Keratinocyte (primary cell): ENCODE measurements at places on chromosomes 3 and 15. TPM values are rescaled to one million over a fixed set of nuclear protein-coding genes. Genes with fewer than 3 reads are reported as not detected.

DNA sequence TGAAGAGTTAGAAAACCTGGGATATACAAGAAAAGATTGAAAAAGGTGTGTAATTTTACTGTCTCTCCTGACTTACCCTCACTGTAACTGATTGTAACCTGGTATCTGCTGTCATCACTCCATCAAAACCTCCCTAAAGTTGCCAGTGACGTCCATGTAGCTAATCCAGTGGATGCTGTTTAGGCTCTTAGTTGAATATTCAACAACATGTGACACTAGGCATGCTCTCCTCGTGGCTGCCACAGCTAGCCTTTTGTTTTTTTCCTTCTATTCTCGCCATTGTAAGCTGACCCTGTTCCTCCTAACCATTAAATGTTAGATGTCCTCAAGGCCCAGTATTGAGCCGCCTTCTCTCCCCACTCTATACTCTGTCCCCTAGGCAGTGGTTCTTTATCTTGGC lies 41.6 kb downstream of the GADL1 start:
- no peak for DNase-seq

ADIPOQ gene
- not detected in 3 replicates for polyA plus RNA-seq

DNA sequence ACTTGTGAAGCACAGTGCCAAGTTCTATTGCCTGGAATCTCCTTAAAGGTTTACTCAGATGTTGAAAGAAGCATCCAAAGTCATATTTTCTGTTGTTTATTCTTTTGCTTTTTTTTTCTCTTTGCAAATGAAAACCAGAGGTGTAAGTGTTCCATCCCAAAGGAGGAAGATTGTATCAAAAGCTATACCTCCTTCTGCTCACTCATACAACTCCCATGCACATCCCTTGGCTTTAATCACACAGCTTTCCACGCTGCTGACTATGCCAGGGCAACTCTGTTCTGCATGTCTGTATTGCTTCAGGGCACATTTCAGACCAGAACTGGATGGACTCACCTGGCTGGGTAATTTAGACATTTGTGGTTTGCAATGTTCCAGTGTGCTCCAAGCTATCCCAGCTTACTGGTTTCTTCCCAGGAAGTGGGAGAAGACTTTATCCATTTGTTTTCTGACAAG lies 399.6 kb upstream of the TBL1XR1 start:
- DNase-seq, result no peak

DNA sequence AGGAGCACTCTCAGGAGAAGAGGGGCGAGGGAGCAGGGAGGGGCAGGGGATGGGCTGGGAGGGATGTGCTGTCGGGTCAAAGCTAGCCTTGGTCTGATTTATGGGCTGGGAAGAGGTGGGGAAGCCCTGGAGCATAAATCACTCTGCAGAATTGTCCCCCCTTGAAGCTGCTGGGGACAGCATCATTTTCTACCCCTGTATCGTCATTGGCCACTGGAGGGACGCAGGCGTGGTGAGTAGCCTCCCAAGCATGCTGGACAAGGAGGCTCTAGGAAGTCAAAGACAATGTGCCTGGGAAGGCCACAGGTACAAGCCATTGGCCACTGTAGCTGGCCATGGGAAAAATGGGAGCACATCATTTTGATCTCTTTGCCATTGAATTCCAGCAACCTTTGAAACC lies 175.5 kb upstream of the CTDSPL start:
- DNase-seq, result no peak

SPTBN5 gene
- polyA plus RNA-seq, result 0.61 to 1.1 TPM (median 0.66 TPM) in 3 replicates

DNA sequence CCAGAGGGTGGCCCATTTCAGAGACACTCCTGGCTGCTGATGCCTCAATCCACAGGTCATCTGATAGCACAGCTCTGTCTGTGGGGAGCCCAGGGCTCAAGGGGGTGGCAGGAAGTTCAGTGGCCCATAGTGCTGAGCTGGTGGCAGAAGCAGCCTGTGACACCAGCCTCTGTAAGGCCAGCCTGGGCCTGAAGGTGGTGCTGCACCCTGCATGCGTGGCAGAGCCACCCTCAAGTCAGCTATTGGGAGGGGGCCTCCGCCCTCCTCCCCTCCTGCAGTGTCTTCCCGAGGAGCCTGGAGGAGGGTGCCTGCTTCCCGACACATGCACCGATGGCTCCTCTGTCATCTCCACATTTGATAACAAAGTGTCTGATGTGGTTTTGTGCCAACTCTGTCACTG lies 3.0 kb downstream of the PLA1A start:
- no peak for DNase-seq

GRCh38 chr3:179398574-179399231 lies 51.2 kb downstream of the MFN1 start:
- no peak for DNase-seq

- DNase-seq, result no peak
Observed at GRCh38 chr3:195849322-195850074, 37.8 kb upstream of the MUC4 start.

TMEM40 gene
- polyA plus RNA-seq, result 240 to 475 TPM (median 311 TPM) in 3 replicates

GRCh38 chr3:111668888-111669488 lies 73.8 kb upstream of the ZBED2 start:
- no peak for DNase-seq

- no peak for DNase-seq
Observed at GRCh38 chr3:45965253-45965652, 22.0 kb downstream of the CXCR6 start.

DNA sequence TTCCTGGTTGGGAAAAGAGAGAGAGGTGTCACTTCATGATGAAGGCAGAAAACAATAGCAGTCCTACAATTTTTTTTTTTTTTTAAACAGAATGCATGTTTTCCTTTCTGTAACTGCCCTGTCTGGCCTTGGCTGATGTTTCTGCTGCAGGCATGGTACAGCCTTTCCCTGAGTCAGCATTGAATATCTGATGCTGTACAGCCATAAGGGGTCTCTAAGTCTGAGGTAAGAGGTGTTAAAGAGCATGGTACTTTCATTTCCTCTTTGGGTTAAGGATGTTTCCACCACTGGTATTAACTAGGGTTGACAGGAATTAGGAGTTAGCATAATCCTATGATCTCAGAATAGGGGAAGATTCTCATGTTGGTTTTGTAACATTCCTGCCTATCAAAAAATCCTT lies 147.4 kb downstream of the CHST2 start:
- DNase-seq, result no peak

DNA sequence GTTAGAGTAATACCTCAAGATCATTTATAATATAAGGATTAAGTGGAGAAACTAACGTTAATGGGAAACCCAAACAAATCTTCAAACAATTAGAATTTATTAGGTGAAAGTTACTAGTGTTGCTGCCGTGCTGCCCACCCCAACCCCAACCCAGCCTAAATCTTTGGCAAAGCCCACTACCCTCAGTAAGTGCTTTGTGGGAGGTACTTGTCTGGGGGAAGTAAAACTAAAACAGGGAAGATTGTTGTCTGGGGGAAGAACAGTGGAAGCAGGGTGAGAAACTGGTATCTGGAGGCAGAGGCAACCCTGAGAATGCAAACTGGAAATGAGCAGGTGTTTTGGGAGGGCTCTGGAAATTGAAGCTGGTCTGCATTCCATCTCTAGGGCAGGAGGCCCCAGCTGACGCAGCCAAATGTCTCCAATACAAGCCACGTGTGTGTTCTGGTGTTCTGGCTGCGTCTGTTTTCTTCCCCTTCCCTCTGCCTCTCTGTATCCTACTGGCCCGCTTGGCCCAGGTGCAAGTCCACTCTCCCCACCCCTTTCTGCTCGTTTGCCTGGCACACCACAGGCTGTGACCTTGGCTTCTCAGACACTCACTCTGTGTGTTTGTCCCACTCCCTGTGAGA lies 32.7 kb downstream of the FEM1B start:
- no peak for DNase-seq

GRCh38 chr3:9230596-9230995 lies 18.9 kb downstream of the SRGAP3 start:
- no peak for DNase-seq

- DNase-seq, result no peak
Observed at GRCh38 chr3:192847941-192848340, 69.7 kb downstream of the MB21D2 start.
